Stimulated activated CD4-positive, alpha-beta T cell treated with anti-CD3 and anti-CD28 coated beads, Interleukin-12 subunit alpha, Interleukin-12 subunit beta, amount 100 ng/mL, for 4 hours (primary cell): ENCODE measurements at places on chromosomes 5 and 9.

DNA sequence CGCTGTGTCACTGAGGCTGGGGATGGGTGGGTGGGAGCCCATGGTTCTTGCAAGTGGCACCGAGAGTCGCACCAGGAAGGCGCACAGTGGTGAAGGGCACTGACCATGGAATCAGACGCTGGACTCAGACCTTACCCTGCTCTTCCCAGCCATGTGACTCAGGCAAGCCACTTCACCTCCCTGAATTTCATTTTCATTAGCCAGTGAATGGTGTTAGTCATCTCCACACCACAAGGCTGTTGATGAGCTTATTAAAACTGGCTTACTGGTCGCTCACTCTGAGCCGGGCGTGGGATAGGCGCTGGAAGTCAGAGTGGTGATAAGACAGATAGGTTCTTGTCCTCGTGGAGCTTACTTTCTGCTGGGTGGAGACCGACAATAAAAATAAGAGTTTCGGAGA is 25.1 kb downstream of the FGF18 start:
- DNase-seq, result no peak

DNA sequence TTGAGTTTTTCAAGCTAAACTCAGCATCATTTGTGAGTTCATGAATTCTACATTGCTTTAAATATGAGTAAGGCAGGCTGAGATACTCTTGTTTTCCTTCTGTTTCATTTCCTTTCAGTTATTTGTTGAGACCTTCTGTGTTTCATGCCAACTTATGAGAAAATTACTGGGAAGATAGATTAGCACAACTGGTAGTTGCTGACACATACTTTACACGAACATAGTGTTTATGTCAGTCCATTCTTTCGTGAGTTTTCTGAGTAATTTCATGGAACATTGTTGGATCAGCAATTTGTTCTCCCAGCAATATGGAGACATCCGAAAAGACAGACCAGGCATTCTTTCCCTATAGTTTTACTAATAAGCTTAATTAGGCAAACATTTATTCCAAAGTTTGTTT is 102.0 kb upstream of the SMC5 start:
- no peak for DNase-seq

- DNase-seq, result no peak
Measured at GRCh38 chr5:12323637-12324229, 419.5 kb upstream of the CTNND2 start.

DNA sequence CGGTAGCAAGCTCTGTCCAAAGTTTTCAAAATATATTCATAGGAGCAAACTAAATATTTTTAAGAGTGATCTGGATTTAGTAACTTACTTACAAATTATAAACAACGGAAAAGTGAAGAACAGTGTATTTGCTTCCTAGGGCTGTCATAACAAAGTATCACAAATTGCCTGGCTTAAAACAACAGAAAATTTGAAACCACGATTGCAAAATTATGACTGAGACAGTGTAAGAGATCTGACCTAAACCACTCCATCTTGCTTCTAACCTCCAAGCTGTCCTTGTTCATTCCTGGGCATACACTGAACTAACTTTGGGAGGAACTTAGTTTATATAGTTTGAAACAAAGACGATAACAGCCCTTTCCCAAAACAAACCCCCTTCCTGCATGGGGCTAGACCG is 202.0 kb upstream of the CDH6 start:
- DNase-seq, result no peak

DNA sequence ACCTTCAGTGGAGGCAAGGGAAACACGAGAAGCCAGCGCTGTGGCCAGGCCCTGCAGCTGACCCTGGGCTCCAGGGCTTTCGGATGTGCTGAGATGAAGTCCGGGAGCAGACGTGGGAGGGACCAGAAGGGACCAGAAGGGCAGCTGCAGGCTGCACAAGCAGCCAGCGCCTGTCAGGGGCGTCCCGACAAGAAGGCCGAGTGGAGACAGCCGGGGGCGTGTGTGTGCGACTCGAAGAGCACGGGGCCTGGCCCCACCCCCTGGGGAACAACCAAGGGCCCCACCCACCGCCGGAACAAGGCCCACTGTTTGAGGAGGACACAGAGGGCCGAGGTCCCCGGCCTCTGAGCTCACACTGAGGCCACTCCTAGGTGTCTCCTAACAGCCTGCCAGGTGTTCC is 31.4 kb downstream of the SLC12A7 start:
- DNase-seq, result no peak

DNA sequence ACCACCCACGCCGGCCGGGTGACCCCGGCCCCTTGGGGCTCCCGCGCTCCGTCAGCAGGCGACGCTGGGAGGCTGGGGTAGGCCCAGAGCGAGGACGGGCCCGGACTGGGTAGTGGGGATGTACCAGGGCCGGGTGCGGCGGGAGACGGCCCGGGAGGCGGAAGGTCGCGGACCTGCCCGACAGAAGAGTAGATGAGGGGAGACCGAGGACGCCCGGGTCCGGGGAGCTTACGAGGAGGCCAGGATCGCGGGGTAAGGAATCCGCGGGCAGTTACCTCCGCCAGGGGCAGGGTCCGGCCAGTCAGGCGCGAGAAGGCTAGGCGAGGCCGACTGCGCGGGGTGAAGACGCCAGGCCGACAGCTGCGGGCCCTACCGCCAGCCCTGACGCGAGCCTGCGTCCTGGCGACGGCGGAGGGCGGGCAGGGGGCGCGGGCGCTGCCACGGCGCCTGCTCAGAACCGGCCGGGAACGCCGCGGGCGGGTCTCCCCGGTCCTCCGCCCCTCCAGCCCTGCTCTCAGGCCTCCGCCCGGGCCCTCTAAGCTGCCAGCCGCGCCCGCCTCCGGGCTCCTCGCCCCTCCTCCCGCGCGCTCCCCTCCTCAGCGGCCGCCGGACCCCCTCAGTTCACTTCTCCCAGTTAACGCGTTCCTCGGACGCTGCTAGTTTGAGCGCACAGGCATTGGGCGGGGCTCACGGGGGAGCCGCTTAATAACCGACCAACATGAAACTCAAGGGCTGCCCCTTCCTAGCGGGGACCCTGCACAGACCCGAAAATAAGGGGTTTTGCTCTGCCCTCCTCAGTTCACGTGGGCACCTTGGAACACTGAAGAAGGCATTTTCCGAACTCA is at the start of gene CPLANE1:
CPLANE1 (minus strand) TSS at position 407 of the 845 bp plus-strand sequence. CDS start 1,678 bp downstream, outside the sequence.
- DNase-seq, result peak; percentile 58

GRCh38 chr9:134486596-134486995 is 155.0 kb upstream of the COL5A1 start:
- DNase-seq, result no peak

DNA sequence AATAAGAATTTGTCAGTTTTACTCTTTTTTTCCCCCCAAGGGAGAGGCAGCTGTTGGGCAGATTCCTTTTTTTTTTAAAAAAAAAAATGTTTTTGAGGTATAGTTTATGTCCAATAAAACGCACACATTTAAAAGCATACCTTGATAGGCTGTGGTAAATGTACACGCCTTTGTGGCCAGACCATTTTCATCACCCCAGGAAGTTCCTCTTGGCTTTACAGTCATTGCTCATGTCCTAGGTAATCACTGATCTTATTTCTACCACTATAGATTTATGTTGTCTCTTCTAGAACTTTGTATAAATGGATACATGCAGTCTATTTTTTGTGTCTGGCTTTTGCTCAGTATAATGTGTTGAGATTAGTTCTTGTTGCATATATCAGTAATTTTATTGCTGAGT is 9.8 kb downstream of the SUB1 start:
- no peak for DNase-seq
